ENCODE measurements at places on chromosomes 3 and 15.

GRCh38 chr3:39753391-39753790 lies 56.0 kb upstream of the MYRIP start:
- no peak for DNase-seq

DNA sequence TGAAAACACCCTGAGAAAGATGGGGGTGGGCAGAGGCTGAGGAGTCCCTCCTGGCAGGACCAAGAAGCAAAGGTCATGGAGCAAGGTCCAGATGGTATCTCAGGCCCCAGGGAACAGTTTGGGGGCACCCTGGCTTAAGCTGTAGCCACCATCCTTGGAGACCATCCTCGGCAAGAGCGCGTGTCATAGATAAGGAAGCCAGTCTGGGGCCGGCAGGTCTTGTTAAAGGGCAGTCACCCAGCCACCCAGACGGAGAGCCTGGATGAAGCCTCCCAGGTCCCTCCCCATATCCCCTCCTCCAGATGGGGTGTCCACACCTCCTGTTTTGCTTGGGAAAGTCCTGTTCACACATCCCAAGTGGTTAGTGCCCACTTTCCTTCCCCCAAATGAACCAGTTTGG lies 191.1 kb downstream of the KLF13 start:
- no peak for DNase-seq

DNA sequence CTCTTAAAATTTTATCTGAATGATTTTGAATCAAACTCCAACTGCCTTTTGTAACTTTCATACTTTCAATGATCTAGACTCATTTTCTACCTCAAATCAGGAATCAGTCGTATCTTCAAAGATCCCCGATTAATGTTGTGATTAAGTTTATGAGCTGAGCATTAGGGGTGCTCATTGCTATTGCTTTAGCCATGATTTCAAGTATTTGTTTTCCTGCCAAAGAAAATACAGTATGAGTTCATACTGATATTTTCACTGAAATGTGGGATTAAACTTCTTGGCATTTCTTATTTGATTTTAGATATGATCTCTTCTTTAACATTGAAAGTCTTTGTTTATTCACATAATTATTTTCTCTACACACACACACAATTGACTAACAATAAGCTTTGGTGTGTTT lies 785.6 kb downstream of the NTRK3 start:
- no peak for DNase-seq

DNA sequence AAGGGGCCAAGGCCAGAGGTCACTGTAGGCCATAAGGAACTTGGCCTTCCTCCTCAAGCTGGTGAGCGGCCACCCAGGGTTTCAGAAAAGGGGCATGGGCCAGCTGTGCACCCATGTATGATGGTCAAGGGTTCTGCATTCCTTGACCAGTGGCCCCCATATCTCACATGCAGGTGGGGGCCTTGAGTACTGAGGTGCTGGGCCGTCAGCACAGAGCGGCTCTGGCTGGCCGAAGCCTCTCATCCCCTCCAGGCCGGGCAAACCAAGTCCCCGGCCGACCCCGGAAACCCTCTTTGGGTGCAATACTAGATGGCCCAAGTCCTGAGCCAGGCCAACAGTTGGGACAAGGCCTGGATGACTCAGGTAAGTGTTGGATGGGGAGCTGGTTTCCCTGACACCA lies 9.5 kb downstream of the ALG3 start:
- DNase-seq = no peak

GRCh38 chr3:71488391-71488809 lies 95.1 kb downstream of the FOXP1 start:
- no peak for DNase-seq

- no peak for DNase-seq
Observed at GRCh38 chr3:161082063-161082462, 23.1 kb downstream of the B3GALNT1 start.

DNA sequence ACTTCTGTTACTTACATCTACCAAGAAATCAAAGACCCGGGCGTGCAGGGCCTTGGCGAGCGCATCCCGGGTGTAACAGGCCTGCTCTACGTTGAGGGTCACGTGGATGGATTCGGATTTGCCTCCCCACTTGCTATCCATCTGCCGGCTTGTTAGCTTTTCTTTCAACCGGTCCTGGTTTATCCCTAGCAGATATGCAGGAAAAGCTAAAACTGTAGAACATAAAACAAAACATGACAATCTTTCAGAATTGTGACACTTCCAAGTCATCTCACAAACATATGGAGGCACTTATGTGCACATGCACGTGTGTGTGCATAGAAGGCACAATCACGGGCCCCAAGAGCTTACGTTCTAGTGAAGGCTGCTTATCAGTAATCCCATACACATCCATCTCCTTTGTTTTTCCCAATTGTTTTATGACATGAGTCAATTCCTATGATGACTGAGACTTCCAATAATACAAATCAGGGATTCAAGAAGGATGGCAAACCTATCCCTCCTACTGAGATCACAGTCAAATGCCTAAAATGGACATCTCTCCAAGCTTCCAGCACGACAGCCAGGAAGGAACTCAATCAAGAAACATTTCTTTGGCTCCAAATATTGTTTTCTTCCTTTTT lies 11.3 kb downstream of the LDHAL6B start:
- DNase-seq = no peak

DNA sequence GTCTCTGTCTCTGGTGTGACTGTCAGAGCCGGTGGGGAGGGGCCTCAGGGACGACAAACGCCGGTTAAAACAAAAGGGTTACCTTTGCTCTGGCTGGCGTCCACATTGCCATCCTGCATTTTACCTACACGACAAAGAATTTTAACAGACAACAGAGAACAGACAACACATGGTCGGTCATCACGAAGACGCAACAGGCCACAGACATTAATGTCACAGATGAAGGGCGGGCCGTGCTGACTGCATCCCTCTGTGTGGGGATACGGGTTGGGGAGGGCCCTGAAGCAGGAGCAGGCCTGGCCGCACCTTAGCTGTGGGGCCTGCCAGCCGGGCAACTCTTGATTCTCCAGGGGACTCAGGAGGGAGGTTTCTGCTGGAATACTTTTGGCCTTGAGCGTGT lies 58.2 kb upstream of the SEC13 start:
- no peak for DNase-seq

GRCh38 chr15:48458876-48459275 lies 127.6 kb downstream of the DUT start:
- no peak for DNase-seq

- DNase-seq = no peak
Observed at GRCh38 chr3:197407053-197407452, 108.6 kb upstream of the DLG1 start.

DNA sequence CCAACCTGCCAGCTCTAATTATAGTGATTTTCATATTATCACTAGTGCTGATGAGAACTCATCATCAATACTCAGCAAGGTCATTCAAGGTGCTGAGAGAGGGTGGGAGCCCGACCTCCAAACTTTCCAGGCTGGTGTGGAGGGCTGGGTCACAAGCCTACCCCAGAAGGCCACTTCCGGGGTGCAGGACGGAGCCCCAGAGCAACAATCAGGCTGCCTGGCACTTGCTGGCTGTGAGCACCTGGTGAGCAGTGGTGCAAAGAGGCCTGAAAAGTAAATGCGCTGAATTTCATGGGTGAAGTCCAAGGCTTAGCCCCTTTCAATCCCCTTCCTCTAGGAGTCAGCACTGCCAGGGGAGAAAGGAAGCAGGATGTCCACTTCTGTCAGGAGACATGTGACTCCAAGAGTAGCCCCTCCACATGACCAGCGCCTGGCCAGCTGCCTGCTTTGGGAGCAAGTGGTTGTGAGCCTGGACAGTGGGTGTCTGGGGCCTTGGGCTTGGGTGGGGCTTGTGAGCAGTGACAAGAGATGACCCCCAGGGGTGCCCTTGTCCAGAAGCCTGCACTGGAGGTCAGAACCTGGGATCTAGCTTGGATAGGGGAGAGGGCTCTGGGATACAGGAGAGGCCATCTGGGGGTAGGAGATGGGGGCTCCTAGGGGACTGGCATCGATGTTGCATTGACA lies 165.0 kb upstream of the TLE3 start:
- DNase-seq = no peak

- DNase-seq = no peak
Observed at GRCh38 chr15:83653639-83654378, at the start of gene ADAMTSL3. Gene ADAMTSL3, plus strand, starts transcription at chr15:83654123. Its CDS starts 1,639 bp downstream, at chr15:83655762.

GRCh38 chr3:152051501-152052404 lies 178.3 kb downstream of the SUCNR1 start:
- no peak for DNase-seq

DNA sequence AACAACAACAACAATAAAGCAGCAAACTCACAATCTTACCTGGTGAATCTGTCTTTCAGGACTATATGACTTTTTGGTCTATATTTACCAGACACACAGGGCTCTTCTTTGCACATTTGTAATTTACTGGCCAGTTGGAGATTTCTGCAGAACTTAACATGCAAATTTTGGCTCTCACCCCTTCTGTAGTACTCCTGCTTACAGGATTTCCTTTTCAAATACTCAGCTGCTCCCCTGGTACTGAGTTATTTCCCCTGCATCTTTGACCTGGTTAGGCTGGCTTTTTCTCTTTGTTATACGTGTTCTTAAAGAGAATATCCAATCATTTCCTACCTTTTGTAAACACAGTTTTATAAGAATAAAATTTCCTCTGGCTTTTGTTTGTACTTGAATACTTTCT lies 228.0 kb downstream of the MBNL1 start:
- DNase-seq = no peak

GRCh38 chr3:156233876-156234275 lies 113.5 kb downstream of the KCNAB1 start:
- DNase-seq = no peak

GRCh38 chr15:50137330-50137761 lies 18.3 kb upstream of the ATP8B4 start:
- no peak for DNase-seq

DNA sequence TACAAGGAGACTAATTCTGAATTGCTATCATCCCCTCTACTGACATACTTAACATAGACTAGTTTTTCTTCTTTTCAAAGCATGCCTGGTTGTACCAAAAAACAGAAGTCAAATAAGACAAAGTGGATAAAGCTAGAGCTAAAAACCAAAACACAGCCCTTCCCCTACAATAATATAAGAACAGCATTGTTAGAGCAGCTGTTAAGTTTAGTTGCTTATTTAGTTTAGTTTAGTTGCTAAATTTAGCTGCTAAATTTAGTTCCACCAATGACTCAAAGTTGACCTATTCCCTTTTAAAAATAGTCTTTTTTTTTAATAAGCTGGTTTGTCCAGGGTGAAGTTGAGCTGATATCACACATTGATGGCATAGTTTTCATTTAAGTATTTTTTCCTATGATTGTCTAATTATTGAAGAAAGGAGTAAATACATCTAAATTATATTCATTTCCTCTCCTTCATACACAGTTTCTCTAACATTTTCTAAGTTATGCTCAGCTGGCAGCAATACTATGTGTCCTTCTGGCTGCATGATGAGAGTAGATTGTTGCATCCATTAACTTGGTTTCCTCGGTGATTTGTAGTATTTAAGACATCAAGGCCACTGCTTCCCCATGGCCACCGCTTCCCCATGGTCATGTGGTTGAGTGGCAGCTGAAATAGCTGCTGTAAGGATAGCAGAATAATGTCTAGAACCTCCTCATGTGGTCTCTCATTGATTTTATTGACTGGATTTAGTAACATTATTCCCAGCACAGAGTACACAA lies 718.6 kb upstream of the NECTIN3 start:
- no peak for DNase-seq

DNA sequence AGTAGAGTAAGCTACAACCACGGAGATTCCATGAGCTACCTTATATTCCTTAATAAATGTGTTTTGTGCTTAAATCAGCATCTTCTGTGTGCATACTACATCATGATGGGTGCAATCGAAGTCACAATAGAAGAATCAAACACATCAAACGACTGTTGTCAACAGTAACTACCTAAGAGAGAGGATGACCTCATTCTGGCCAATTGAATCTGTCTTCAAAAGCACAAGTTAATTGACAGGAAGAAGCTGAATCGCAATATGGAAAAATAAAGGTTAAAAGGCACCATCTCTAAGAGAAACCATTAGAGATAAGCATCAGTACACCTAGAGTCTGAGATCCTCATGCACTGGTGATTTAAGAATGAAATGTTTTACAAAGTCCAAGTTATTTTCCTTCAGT lies 39.0 kb downstream of the CD200R1L start:
- no peak for DNase-seq

- no peak for DNase-seq
Observed at GRCh38 chr3:17850448-17850847, 108.0 kb upstream of the TBC1D5 start.

GRCh38 chr3:195180490-195181112 lies 90.4 kb downstream of the XXYLT1 start:
- DNase-seq = no peak

DNA sequence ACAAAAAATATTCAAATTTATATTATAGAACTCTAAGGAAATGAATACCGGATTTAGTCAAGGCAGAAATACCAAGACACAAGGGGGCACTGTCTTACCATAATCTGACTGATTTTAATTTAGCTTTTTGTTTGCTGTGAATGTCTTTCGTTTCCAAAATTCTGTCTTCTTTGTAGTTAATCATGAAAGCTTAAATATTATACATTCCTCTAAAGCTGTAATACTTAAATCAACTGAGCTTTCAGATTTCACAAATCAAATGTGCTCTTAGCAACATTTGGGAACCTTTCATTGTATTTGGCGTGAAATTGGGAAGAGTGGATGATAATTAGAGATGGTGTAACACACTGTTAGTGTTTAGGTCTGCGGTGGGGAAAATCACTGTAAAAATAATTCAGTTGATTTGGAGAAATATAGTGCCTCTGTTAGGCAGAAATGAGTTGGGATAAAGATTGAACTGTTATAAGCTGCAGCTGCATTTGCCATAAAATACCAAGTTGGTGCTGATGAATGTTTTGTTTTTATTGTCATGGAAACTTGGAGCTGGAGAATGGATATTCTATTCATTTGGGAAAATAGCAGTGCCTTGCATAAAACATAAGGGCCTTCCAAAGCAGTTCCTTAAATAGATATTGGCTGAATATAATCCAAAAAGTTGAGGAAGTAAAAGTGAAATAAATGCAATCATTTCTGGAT lies 228.2 kb downstream of the TCF12 start:
- DNase-seq = peak; percentile 15
